ENCODE measurements at places on chromosomes 11 and 22.

DNA sequence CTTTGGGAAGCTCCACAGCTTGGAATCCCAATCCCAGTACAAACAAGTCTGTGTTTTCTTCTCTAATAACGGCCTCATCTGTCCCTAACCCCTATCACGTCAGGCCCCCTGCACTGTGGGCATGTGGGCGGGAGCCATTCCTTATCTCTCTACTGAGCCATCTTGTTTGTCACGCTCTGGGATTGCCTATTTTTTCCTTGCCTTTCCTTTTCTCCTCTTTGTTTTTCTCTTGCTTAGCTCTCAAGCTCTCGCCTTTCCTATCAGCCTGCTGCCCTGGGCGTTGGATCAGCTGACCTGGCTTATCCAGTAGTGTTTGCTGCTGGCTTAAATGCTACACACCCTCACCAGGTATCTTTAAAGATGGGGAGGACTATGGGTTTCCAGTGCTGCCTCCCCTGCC is 35.8 kb downstream of the ARHGAP1 start:
- H3K27me3 ChIP-seq, result no peaks in the 10 kb centered on the region
- H3K36me3 ChIP-seq, result peaks cover 6% of the 10 kb centered on the region
- no peak overlapping the region for H3K27ac ChIP-seq

- peak; percentile 62 for DNase-seq
- no peaks in the 10 kb centered on the region for H3K36me3 ChIP-seq
- no peaks in the 10 kb centered on the region for H3K27me3 ChIP-seq
Measured at GRCh38 chr11:18775492-18776292, 15.9 kb downstream of the PTPN5 start.

GRCh38 chr22:24926849-24927579 is 19.5 kb downstream of the LHFPL7 start:
- no peaks in the 10 kb centered on the region for H3K27me3 ChIP-seq
- H3K4me1 ChIP-seq, result no peaks in the 10 kb centered on the region
- H3K4me3 ChIP-seq, result no peak overlapping the region
- H3K27ac ChIP-seq, result no peak overlapping the region
- peaks cover 7% of the 10 kb centered on the region for H3K36me3 ChIP-seq

GRCh38 chr11:77211594-77212251 is 83.7 kb downstream of the MYO7A start:
- DNase-seq, result peak; percentile 32
- no peaks in the 10 kb centered on the region for H3K4me1 ChIP-seq
- H3K27me3 ChIP-seq, result no peaks in the 10 kb centered on the region

GRCh38 chr22:45867118-45867905 is 109.7 kb downstream of the WNT7B start:
- no peak overlapping the region for H3K4me3 ChIP-seq
- H3K27ac ChIP-seq, result no peak overlapping the region
- peak; percentile 77 for DNase-seq
- no peaks in the 10 kb centered on the region for H3K4me1 ChIP-seq
- H3K27me3 ChIP-seq, result no peaks in the 10 kb centered on the region

GRCh38 chr11:119907122-119907851 is 178.3 kb upstream of the NECTIN1 start:
- no peaks in the 10 kb centered on the region for H3K4me1 ChIP-seq
- no peaks in the 10 kb centered on the region for H3K36me3 ChIP-seq
- H3K4me3 ChIP-seq, result no peak overlapping the region
- H3K27ac ChIP-seq, result no peak overlapping the region
- no peaks in the 10 kb centered on the region for H3K27me3 ChIP-seq
- DNase-seq, result no peak

DNA sequence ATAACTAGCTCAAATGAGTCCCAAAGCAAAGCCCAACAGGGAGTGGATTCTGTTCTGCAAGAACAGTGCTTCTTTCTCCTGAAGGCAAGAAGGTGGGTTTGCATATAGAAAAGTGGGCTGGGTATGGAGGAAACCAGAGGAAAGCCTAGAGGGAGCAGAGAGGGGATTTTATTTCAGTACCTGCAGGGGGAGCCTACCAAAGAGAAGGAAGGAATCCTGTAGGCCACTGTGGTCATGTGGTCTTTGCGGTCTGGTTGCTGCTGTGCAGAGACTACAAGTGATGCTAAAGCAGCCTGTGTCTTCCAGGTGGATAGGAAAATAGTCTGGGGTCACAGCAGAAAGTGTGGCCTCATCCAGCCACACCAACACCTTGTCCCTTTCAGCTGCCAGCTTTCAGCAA is 33.2 kb upstream of the ZBTB16 start:
- DNase-seq, result no peak
- no peaks in the 10 kb centered on the region for H3K27me3 ChIP-seq
- H3K27ac ChIP-seq, result no peak overlapping the region
- no peak overlapping the region for H3K4me3 ChIP-seq
- H3K36me3 ChIP-seq, result no peaks in the 10 kb centered on the region

DNA sequence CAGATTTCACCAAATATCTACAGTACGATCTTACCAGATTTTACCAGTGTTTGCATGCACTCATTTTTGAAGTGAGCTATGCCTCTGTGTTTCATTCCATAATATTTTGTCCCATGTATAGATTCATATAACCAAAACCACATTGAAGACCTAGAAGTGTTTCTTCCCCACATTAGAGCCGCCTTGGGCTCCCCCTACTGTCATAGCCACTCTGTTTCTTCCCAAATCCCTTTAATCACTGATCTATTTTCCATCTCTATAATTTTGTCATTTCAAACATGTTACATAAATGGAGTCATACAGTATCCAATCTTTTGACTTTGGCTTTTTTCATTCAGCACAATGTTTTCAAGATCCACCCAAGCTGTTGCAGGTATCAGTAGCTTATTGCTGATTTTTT is 12.7 kb downstream of the MRGPRX3 start:
- no peak overlapping the region for H3K4me3 ChIP-seq
- no peak overlapping the region for H3K27ac ChIP-seq
- H3K4me1 ChIP-seq, result no peaks in the 10 kb centered on the region
- H3K36me3 ChIP-seq, result no peaks in the 10 kb centered on the region

DNA sequence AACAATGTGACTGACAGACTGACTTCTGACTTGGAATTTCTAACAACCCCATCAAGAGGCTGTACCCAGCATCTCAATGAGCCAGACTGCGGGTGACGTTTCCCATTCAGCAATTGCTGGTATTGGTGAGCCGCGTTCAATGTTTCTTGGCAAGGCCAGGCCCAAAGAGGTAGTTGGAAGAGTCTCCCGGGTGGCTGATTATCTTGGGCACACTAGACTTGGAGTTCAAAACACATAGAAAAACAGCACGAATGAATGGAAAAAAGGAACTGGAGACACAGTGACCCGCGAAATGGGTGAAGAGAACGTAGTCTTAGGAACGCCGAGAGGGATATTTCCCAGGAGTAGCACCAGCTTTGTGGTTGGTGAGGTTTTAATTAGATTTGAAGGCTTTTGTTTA is 115.7 kb downstream of the RPS6KA4 start:
- DNase-seq, result no peak
- no peaks in the 10 kb centered on the region for H3K27me3 ChIP-seq
- no peak overlapping the region for H3K4me3 ChIP-seq
- no peaks in the 10 kb centered on the region for H3K36me3 ChIP-seq
- no peak overlapping the region for H3K27ac ChIP-seq
- no peaks in the 10 kb centered on the region for H3K4me1 ChIP-seq

- H3K36me3 ChIP-seq, result peaks cover 2% of the 10 kb centered on the region
- no peaks in the 10 kb centered on the region for H3K27me3 ChIP-seq
- DNase-seq, result no peak
- H3K27ac ChIP-seq, result no peak overlapping the region
Measured at GRCh38 chr22:43591380-43591779, 179.6 kb downstream of the MPPED1 start.

DNA sequence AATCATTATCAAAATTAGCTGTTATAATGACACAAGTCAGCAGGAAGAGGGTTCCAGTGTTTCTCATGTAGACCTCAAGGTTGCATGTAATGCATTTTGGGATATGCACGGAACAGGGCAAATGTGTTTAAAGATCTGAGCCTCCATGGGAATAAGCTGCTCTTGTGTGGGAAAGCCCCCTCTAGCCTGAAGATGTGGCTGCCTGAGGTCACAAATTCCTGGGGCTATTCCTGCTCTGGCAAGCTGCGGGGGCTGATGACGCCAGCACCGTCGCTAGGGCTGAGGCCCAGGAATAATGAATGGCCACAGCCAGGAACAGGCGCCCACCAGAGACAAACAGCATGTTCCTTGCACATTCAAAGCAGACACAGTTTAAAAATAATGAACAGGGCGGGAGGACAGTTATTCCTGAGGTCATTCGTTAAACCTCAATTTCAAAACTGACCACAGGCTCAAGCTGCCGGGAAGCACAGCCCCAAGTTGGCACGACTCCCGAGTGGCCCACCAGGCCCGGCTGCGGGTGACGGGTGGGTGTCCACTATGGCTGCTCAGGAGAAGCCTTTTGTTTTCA is 11.7 kb downstream of the OSBPL5 start:
- H3K4me1 ChIP-seq, result no peaks in the 10 kb centered on the region
- H3K4me3 ChIP-seq, result no peak overlapping the region
- no peaks in the 10 kb centered on the region for H3K36me3 ChIP-seq
- DNase-seq, result peak; percentile 94

DNA sequence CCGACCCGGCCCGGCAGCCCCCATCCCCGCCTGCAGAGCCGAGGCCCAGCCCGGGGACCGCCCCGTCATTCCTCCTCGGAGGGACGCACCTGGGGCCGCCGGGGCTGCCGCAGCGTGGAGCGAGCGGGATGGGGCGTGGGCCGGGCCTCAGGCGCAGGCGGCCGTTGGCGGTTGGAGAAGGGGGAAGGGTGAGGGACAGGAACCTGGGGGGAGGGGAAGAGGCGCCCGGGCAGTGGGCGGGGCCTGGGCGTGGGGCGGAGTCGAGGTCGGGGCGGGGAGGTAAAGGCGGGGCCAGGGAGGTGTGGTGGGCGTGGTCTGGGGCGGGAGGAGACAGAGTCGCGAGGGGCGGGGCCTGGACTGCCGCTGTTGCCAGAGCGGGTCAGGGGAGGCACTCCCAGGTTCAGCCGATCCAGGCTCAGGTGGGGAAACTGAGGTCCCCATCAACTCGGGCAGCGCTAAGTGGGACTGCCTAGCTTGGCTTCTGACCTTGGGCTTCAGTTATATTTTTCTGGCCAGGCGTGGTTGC is at the start of gene TESMIN:
TSS of gene TESMIN (minus strand) at position 190 of the 526 bp plus-strand sequence. CDS start 860 bp downstream, outside the sequence.
- H3K27me3 ChIP-seq, result no peaks in the 10 kb centered on the region
- H3K4me3 ChIP-seq, result no peak within 1 kb of the TSS
- peak; percentile 94 for DNase-seq
- H3K36me3 ChIP-seq, result peaks cover 4% of the 10 kb centered on the region

- no peak for DNase-seq
- H3K4me1 ChIP-seq, result no peaks in the 10 kb centered on the region
- peaks cover 2% of the 10 kb centered on the region for H3K27me3 ChIP-seq
- no peak overlapping the region for H3K27ac ChIP-seq
- H3K4me3 ChIP-seq, result peak overlapping the region; percentile 5
Measured at GRCh38 chr11:16613262-16613511, 125.3 kb upstream of the C11orf58 start.

GRCh38 chr11:119306373-119306890 is 10.5 kb downstream of the MCAM start:
- no peaks in the 10 kb centered on the region for H3K36me3 ChIP-seq
- no peaks in the 10 kb centered on the region for H3K27me3 ChIP-seq
- H3K4me3 ChIP-seq, result no peak overlapping the region
- no peak overlapping the region for H3K27ac ChIP-seq
- H3K4me1 ChIP-seq, result peaks cover 3% of the 10 kb centered on the region
- no peak for DNase-seq

- no peaks in the 10 kb centered on the region for H3K4me1 ChIP-seq
- no peak overlapping the region for H3K4me3 ChIP-seq
- peaks cover 3% of the 10 kb centered on the region for H3K27me3 ChIP-seq
- no peak for DNase-seq
- no peak overlapping the region for H3K27ac ChIP-seq
- no peaks in the 10 kb centered on the region for H3K36me3 ChIP-seq
Measured at GRCh38 chr11:6778518-6778917, 4.3 kb upstream of the OR2AG1 start.

DNA sequence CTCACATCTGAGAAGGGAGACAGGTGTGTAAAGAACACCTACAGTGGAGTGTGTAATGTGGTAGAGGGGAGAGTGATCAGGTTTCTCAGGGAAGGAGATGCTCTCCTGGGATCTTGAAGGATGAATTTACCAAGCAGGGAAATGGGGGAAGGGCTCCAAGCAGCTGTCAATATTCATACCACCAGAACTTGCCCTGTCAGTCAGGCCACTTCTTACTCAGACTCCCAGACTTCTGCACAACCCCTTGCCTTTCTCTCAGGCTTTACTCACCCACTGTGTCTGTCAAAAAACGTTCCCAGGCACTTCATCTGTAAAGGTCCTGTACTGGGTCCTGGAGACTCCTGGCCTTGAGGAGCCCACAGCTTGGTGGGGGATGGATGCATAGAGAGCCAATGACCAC is 14.0 kb upstream of the FCHSD2 start:
- DNase-seq, result no peak
- no peaks in the 10 kb centered on the region for H3K27me3 ChIP-seq
- H3K4me3 ChIP-seq, result no peak overlapping the region
- no peaks in the 10 kb centered on the region for H3K36me3 ChIP-seq

- no peak for DNase-seq
- peaks cover 12% of the 10 kb centered on the region for H3K4me1 ChIP-seq
- no peaks in the 10 kb centered on the region for H3K36me3 ChIP-seq
- H3K27me3 ChIP-seq, result no peaks in the 10 kb centered on the region
- H3K4me3 ChIP-seq, result no peak overlapping the region
- H3K27ac ChIP-seq, result no peak overlapping the region
Measured at GRCh38 chr22:24400034-24400725, 27.2 kb upstream of the ADORA2A start.

- no peaks in the 10 kb centered on the region for H3K36me3 ChIP-seq
- no peak overlapping the region for H3K4me3 ChIP-seq
- no peak for DNase-seq
- no peak overlapping the region for H3K27ac ChIP-seq
- no peaks in the 10 kb centered on the region for H3K4me1 ChIP-seq
- no peaks in the 10 kb centered on the region for H3K27me3 ChIP-seq
Measured at GRCh38 chr22:16922706-16923105, 85.3 kb downstream of the GAB4 start.

DNA sequence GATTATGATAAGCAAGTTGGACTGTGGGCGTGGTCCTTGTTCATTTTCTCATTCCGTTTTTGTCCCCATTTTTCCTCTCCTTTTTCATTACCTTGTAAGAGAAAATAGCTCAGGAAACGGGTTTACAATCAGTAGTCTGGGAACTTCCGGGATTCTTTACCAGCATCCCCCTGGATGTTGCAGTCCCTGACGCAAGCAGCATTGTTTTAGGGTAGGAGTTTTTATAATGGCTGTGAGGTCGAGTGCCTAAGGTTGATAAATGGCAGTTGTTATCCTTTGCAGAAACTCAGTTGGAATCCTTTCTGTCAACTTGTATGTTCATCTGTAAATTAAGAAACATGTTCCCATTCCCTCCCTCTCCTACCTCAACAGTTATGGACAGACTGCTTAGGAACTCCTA is 68.3 kb downstream of the ARHGEF12 start:
- no peaks in the 10 kb centered on the region for H3K36me3 ChIP-seq
- H3K4me3 ChIP-seq, result no peak overlapping the region
- H3K27ac ChIP-seq, result no peak overlapping the region
- H3K27me3 ChIP-seq, result no peaks in the 10 kb centered on the region

- H3K27ac ChIP-seq, result no peak overlapping the region
- no peaks in the 10 kb centered on the region for H3K27me3 ChIP-seq
- no peak overlapping the region for H3K4me3 ChIP-seq
- H3K36me3 ChIP-seq, result peaks cover 13% of the 10 kb centered on the region
- H3K4me1 ChIP-seq, result no peaks in the 10 kb centered on the region
Measured at GRCh38 chr11:118511601-118512000, 15.7 kb upstream of the TTC36 start.
